ENCODE measurements at places on chromosomes 5 and 9.

DNA sequence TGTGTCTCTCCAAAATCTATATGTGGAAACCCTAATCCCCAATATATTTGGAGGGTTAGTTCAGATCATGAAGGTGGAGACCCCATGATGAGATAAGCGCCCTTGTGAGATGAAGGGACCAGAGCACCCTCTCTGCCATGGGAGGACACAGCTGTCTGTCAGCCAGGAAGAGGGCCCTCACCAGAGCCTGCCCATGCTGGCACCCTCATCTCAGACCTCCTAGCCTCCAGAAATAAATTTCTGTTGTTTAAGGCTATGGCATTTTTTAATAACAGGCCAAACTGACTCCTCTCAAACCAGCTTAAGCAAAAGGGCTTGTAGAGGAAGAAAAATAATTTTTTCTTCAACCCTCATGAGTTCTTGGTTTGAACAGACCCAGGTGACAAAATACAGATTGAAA is 79.2 kb upstream of the MAMDC2 start:
- no peak for DNase-seq

GRCh38 chr5:168853972-168854371 is 274.8 kb upstream of the PANK3 start:
- DNase-seq, result no peak

DNA sequence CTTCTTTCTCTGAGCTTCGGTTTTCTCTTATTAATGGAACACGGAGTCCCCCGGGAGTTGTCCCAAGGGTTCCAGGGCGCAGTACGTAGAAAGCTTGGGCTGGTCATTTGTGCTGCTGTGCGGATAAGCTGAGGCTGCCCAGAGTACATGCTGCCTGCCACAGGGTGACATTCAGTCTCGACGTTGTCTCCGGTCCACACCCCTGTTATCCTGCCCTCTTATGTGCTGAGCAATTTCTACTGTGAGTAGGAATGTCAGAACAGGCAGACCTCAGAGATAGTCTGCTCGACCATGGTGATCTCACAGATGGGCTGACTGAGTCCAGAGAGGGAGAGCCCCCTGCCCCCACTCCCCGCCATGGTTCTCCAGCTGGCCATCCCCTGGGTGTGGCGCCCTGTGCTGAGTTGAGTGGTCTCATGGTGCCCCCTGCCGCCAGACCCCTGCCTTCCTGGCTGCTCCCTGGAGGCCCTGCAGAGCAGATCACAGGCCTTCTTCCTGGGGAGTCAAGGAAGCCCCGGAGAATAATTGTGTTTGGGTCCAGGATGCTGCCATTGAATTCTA is 124.0 kb downstream of the RGS3 start:
- DNase-seq, result no peak

DNA sequence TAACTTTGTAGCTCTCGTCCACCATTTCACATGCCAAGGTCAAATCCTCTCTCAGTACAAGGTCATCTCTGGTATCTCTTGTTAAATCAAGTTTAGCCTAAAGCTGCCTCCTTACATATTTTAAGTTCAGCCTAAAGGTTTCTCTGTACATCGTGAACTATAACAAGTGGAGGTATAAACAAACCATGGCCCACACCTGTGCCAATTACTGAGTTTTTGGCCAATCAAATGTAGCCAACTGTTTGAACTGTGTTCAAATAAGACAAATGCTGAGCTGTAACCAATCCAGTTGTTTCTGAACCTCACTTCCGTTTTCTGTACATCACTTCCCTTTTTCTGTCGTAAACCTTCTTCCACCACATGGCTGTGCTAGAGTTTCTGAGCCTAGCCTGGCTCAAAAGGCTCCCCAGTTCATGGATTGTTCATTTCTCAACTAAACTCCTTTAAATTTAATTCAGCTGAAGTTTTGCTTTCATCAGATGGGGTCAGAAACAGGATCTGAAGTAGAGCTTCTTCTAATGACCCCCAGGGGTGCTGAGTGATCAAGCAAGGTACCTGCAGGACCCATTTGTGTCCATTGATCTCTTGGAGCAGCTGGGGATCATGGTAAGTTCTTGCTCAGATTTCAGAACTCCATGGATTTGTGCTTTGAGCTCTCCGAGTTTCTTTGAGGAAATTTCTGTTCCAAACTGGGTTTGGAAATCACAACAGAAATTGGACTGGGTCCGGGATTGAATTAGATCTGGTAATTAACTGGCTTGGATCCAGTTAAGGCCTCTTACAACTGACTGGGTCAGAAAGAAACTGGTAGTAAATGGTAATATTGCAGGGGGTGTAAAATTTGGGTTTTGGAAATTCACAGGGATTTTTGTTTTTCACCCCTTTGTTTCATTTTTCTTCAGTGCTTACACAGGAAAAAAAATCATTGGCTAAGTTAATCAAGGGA is 11.0 kb upstream of the NANS start:
- DNase-seq, result no peak

DNA sequence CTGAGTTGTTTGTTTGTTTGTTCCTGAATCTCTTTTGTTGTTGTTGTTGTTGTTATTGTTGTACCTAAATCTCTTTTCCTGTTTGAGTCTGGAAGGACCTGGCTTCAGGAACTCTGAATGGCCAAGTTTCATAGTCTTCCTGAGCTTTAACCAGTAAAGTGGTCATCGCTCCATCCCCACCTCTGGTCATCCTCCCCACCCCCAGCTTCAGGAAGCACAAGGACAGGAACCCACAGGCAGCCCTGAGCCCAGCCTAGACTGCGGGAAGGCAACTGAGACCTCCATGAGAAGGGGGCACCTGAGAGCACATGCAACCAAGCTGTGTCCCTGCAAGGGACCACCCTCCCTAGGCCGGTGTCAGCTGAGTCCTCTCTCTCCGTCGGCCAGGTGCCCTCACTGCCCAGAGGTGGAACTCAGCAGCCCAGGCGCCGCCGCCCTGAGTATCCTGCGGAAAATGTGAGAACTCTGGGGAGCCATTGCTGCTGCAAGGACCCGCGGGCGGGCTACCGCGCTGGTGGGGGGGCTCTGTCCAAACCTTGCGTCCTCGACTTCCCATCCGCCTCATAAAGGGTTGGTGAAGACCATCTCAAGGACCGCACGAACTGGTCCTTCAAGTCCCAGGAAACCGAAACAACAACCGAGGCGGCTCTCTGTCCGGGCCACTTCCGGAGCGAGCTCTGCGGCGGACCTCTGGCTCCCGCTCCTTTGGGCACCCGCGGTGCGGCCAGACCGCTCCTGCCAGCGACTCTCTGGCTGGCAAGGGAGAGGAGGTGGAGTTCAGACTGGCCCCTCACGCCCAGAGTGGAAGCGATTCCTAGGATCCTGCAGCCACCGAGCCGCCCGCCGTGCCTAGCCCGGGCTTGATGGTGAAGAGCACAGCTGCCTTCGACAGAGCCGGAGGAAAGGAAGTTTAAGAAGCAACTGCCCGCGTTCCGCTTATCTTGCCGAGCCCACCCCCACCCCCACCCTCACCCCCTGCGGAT is 4.2 kb downstream of the BARX1 start:
- no peak for DNase-seq

GRCh38 chr5:37836235-37836591 is 3.6 kb downstream of the GDNF start:
- DNase-seq, result no peak

DNA sequence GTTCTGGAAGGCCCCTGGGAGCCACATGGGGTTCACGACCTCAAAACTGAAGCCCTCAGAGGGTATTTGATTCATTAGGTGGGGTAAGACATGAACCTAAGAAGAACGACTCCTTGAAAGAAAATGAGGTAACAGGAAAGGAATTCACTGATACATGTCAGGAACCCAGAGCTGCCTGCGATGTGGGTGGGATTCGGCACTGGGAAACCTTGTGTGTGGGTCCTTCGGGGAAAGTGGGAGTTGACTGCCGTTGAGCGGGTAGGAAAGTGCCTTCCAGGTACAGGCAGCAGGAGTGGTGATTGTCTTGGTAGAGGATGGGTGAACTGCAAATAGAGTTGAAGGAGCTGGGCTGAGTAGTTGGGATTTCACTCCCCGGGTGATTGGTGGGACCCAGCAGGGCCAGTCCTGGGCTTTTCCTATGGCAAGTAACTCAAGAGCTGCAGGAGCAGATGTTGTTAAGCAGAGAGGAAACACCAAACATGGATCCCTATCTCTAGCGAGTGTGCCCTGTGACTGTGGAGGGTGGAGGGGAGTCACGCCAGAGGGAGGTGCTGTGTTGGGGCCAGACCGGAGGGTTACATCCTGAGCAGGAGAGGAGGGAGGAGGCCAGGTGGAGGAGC is 30.8 kb downstream of the ANKRD33B start:
- no peak for DNase-seq

DNA sequence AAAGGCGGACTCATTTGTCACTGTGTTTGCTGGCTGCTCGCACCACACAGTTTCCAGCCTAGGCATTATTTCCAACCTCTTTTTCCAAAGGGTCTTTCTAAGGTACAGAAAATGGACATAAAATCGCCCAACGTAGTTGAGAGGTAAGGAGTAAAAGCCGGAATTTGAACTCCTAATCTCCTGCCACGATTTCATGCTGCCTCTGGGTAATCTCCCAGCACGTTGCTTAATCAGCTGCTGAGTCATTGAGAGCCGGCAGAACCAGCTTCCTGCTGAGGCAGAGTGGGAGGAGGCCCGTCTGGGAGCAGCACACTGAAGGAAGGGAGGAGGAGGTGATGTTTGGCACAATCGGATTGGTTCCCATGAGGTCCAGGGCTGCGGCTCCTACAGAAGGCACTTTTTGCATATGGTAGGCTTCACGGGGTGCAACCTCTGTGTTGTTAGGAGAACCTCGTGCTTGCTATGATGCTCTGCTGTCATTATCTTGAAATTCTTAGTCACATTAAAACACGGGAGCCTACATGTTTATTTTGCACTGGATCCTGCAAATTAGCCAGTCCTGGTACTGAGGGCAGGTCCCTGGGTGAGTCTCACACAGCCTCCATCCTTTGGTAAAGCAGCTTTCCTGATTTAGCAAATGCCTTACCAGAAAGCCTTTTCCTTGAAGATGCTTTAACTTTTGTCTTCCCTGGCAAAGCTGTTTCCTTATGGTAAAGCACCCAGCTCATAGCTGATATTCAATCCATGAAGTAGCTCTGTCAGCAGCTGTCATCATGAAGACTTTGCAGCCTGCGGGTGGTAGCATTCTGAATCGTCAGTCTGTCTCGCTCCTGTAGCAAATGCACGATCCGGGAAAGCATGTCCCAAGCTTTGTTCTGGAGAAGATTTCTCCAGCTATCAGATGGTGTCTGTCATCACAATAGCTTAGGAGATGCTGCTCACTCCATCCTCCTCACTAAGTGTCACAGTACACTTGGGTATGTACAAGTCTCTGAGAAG is 191.6 kb upstream of the MSX2 start:
- no peak for DNase-seq

- no peak for DNase-seq
These were observed 472 bp downstream of the FBXO4 start for GRCh38 chr5:41925555-41925951.

DNA sequence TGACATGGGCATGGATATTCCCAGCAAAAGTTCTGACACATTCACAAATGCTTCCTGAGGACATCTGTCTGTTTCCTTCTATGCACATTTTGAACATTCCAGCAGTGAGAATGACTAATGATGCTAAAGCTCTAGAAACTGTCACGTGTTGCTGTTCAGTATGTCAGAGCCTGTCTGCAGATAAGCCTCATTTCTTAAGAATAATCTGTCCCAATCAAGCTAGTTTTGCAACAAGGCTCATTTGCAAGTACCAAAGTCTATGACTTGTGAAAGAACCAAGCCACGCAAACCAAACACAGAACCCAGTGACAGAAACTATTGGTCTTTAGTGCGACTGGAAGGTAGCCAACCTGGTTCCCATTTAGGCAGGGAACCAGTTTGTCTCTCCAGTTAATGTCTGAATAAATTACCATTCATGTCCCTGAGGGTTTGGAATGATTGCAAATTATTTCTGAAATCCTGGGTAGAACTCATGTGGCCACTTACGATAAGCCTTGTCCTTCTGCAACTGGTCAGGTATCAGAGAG is 178.5 kb downstream of the C9orf152 start:
- no peak for DNase-seq

GRCh38 chr9:126611592-126612325 is 2.0 kb upstream of the LMX1B start:
- DNase-seq, result no peak

DNA sequence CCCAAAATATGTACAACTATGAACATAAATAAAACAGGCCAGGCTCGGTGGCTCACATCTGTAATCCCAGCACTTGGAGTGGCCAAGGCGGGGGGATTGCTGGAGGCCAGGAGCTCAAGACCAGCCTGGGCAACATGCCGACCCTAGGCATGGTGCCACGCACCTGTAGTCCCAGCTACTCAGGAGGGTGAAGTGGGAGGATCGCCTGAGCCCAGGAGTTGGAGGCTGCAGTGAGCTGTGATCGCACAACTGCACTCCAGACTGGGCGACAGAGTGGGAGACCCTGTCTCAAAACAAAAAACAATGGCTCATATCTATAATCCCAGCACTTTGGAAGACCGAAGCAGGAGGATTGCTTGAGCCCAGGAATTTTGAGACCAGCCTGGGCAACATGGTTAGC is 1.5 kb downstream of the HAUS6 start:
- DNase-seq, result no peak

- no peak for DNase-seq
These were observed 1.6 kb downstream of the GTF3C4 start for GRCh38 chr9:132671620-132672412.

DNA sequence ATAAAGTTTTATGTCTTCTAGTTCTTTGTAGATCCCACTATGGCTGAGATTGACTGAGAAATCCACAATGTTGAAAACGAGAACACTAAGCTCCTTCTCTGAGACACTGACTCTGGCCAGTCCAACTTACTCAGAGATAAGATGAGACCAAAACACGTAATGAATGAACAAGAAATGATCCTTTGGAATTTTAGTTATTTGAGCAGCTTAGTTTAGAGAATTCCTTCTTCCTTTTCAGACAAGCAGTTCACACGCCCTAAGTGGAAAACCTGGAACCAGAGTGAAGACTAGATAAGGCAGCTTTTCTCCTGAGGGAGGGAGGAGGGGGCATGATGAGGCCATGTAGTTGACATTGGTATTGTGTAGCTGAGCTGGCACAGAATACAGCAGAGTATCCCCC is 139.6 kb downstream of the GABRB2 start:
- no peak for DNase-seq

DNA sequence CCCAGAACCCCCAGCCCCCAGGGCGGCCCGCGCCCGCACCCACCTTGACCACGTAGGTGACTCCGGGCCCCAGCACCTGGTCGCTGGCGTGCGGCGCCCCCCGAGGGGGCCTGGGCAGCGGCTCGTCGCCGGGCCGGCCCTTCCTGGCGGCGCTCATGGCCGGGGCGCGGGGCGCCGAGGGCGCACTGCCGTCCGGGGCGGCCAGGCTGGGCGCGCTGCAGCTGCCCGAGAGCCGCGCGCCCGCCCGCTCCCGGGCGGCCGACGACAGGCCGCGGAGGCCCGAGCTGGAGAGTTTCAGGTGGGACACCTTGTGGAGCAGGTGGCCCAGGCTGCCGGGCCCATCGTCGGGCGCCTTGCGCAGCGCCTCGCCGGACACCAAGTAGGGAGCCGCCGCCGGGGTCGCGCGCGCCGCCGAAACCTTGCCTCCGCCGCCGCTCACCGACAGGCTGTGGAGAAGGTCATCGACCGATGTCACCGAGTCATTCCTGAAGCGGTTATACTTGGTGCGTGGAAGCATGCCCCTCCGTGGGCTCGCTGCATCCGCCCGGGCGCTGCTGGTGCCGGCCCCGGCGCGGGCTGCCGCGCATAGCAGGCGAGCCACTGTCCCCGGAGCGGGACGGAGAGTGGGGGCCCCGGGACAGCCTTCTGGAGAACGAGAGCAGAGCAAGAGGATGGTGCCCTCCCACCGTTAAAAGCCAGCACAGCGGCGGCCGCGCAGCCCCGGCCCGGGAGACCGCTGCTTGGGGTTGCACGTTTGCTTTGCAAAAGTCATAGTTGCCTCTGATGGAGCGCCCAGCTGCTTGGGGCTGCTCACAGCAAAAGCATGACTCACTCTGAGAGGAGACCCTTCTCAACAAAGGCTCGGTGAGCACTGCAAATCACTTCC is at the start of gene SHC3:
TSS of gene SHC3 (minus strand) at position 875 of the 886 bp plus-strand sequence. CDS start at position 517, 358 bp downstream.
- DNase-seq, result no peak
